ENCODE measurements at places on chromosomes 1 and 21.

DNA sequence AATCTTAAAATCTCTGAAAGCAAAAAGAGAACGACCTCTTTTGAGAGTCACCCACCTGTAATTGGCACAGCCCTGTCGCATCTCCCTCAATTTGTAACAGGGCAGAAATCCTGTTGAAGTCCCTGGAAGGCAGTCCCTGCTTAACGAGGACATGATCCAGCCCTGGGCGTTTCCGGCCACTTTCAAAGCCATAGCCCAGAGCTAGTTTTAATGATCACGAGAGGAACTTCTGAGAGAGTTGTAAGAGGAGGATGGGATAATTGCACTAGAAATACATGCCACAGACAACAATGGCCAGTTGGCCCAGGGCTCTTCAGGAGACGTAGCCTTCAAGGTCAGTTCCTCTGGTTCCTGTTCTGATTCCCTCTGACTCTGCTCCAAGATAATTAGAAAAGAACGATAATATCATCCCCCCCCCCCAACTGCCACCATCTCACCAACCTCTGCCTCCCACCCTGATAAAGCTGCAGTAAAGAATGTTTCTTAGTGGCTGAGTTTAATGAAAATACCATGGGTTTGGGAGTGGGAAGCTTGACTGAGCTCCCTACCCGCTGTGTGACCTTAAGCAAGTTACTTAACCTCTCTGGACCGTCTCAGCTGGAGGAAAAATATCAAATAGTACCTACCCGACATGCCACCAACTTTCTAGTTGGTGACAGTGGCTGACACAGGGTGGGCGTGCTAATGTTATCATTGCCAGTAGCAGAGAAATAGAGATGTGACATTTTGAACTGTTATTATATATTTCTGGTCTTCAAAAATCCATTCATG, 140.0 kb downstream of the OMA1 start:
- no peak for DNase-seq

DNA sequence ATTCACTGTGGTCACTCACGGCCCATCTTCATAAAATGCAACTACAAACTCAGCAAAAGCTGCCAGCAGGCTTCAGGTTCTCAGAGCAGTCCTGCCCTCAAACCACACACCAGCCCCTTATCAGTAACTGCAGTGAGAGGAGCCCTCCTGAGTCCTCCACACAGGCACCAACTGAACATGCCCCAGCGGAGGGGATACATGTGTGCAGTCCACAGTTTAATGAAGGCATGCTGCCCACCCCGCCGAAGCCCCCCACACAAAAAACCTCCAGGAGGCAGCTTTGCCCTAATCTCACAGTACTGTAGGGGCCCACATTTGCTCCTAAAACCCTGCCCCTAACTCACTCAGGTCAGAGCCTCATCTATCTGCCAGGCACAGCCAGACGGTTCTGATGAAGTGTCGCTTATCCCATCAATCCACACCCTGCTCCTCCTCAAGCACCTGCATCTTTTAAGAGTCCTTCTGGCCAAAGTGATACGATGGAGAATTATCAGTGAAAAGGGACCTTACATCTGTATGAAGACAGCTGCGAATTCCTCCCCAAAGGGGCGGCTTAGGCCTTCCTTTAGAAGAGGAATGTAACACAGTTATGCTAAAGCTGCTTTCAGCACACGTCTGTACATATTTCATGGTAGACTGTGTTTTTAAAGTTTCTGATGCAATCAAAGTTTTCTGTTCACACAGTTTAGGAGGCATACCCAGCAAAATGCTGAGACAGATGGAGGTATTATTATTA, 3.5 kb downstream of the ABCB10 start:
- DNase-seq = no peak

DNA sequence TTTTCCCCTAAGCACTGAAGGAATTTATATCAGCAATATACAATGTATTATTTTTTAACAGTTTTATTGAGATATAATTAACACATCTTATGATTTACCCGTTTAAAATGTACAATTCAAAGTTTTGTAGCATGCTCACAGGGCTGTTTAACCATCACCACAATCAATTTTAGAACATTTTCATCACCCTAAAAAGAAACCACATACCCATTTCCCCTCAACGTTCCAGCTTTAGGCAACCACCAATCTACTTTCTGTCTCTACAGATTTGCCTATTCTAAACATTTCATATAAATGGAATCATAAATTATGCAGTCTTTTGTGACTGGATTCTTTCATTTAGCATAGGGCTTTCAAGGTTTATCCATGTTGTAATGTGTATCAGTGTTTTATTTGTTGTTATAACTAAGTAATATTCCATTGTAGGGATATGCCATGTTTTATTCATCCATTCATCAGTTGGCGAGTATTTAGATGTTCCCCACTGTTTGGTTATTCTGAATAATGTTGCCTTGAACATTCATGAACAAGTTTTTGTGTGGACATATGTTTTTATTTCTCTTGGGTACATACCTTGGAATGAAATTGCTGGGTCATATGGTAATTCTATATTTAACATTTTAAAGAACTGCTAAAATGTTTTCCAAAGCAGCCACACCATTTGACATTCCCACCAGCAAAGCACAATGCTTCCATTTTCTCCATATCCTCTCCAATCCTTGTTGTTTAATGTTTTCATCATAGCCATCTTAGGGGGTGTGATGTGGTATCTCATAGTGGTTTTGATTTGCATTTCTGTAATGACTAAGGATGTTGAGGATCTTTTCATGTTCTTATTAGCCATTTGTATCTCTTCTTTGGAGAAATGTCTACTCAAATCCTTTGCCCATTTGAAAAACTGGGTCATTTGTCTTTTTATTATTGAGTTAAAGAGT, 188.5 kb downstream of the TM2D1 start:
- no peak for DNase-seq

DNA sequence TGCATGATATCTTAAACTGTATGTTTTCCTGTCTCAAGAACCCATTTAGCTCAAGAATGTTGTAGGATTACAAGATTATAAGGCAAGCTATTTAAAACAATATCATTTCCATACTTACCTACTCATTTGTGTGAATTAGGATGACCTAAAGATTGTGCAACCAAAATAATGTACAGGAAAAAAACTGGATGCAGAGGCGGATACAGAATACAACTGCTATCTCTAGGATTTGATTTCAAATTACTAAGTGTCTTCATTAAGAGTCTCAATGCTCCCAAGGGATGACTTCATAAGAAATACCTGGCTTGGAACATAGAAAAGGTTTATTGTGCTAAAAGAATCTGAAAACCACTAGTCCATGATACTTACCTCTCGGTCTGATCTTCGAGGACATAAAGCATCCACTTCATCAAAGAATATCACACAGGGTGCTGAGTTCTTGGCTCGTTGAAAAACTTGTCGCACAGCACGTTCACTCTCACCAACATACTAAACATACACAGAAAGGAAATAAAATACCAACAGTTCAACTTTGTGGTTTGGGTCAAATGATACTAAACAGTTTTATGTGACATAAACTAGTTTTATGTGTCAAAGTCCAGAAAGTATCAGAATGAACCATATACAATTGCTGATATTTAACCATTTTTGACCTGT, 54.9 kb downstream of the NVL start:
- DNase-seq = no peak

DNA sequence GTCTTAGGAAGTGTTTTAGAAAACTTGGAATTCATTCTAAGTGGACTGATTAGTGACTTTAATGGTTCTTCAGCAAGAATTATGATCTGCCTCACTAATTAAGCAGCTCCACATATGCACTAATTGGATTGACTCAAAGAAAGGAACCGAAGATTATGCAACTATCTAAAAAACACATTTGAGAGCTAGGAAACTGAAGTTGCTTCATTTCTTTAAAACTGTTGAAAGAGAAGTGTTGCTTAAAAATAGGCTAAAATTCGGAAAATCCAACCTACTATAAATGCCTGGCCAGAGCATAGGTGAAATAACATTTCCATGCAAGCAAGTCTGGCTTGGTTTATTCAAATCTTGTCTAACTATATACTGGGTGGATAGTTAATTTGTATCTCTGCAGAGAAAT, 502.9 kb upstream of the ZRANB2 start:
- DNase-seq = no peak

GRCh38 chr1:33654267-33654834, 181.9 kb downstream of the ZSCAN20 start:
- no peak for DNase-seq

GRCh38 chr1:165942062-165942461, 114.6 kb downstream of the UCK2 start:
- DNase-seq = no peak

GRCh38 chr1:230251644-230252191, 174.4 kb downstream of the PGBD5 start:
- no peak for DNase-seq

DNA sequence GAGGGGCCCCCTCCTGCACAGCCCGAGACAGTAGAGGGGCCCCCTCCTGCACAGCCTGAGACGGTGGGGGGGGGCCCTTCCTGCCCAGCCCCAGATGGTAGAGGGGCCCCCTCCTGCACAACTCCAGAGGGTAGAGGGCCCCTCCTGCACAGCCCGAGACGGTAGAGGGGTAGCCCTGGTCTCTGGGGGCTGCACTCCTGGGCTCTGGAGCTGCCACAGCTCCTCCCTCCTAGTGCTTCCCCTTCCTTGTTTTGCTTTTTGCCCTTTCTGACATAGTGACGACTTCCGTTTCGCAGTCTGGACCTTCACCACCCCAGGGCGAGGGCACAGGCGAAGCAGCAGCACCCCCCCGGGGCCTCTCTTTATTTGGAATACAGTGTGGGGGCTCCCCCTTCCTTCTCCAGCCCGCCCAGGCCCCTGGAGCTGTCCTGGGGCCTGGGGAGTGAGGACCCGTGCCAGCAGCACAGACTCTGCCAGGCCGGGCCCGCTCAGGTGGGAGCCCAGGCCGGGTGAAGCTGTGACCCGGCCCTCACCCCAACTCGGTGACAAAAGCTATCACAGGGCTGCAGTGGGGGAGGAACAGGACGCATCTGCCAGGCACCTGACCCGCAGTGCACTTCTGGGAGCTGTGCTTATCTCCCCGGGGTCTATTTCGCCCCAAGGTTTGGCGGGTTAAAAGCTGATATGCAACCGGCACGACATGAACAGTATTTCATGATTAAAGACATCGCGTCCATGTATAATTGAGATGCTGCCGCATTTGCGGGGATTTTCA, 1.1 kb upstream of the PRXL2B start:
- no peak for DNase-seq

GRCh38 chr1:61013189-61013945, 69.0 kb upstream of the NFIA start:
- DNase-seq = no peak

- no peak for DNase-seq
Observed at GRCh38 chr1:3599286-3599811, 12.0 kb downstream of the MEGF6 start.

DNA sequence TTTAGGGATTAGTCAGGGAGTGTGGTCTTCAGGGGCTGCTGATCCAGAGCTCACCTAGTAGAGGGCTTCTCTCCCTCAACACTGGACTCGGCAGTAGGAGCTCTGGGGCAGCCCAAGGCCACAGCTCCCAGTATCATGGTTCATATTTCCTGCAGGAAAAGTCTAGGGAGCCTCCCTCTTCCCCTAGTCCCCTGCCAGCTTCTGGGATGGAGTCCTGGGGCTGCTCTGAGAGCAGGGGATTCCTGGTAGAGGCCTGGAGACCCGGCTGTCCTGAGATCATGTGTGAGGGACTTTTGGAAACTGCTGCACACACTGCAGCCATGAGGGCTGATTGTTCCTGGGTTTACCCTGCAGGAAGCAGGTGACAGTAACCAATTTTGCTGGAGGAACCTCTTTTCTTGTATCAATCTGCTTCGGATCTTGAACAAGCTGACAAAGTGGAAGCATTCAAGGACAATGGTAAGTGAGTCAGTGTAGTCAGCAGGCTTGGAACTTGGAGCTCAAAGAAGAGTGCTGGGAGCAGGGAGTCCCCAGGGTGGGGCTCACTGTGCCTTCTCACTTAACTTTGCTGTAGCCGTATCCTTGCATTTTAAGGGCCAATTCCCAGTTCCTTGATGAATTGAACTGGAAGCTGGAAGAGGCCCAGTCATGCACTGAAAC, 16.3 kb downstream of the STRIP1 start:
- DNase-seq = no peak

- no peak for DNase-seq
Observed at GRCh38 chr1:22749919-22750684, 39.5 kb downstream of the EPHB2 start.

GRCh38 chr1:16927711-16928485, 6.2 kb downstream of the CROCC start:
- no peak for DNase-seq

GRCh38 chr1:230163205-230163604, 96.2 kb downstream of the GALNT2 start:
- DNase-seq = no peak

DNA sequence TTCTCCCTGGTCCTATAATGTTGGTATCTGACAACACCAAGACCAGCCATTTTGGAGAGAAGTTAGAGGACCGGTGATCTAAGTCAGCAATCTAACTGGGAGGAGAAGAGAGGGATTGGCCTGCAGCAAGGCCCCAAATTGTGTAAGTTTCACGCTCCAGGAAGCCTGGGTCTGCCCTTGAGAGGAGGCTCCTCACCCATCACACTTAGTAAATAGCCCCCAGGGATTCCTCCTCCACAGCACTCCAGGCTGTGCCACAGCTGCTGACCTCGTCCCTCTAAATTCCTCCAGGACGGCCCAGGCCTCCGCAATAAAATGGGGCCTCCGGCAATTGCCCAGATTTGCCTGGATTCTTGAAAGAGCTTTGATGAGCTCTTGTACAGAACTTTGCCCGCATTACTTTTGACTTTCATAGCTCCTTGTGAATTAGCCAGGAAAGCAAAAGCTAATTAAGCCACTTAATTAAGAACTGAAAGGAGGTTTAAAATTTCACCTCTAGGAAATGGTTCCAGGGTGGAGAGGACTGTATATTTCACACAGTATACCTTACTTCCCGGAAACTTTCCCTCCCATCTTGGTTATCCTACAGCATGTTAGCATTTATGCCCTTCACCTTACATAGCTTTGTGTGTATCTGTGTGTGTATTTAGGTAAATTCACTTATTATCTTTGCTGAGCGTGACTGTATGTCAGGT, 90.5 kb downstream of the LAMC2 start:
- no peak for DNase-seq

DNA sequence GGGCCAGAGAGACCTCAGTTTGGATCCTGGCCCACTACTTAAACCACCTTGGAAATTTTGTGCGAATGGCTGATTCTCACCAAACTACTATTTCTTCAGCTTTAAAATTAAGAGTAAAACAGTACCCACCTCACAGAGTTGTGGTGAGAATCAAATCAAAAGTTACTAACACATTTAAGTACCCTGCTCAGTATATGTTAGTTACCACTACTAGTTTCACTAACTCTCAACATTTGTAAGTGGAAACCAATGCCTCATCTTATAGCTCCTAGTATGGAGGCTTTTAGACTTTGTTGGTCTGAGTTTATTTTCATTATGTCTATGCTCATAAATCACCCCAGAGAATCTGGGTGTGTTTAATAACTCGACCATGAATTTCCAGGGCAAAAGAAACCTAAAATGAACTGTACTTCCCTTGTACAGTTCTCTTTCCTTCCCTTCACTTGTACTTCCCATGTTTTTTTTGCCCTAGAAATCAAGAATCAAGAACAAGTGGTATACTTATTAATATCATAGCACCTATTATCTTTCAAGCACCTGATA, 11.6 kb upstream of the SERBP1 start:
- no peak for DNase-seq

- no peak for DNase-seq
Observed at GRCh38 chr1:119662034-119662437, 14.0 kb upstream of the ZNF697 start.

GRCh38 chr1:199290186-199290585, 651.3 kb downstream of the PTPRC start:
- DNase-seq = no peak

- DNase-seq = no peak
Observed at GRCh38 chr1:13788795-13789194, 88.8 kb downstream of the PRDM2 start.
